ENCODE measurements at places on chromosomes 7 and 10.
A peak's percentile ranks its signal among the peaks of the same experiment; 100 is the strongest.

DNA sequence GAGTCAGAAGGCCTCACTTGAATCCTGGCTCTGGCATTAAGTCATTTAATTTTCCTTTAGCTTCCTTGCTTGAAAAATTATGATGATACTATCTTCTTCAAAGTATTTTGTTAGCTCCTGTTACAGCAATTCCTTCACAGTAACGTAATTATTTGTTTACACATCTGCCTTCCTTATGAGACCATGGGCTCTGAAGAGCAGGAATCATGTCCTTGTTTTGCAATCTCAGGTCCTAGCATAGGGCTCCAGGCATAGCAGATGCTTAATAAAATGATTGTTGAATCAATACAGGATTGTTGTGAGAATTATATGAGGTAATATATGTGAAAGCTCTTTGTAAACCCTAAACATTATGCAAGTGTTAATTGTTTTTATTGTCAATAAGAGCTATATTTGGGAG is 25.5 kb downstream of the KLHDC10 start:
- DNase-seq, result no peak

DNA sequence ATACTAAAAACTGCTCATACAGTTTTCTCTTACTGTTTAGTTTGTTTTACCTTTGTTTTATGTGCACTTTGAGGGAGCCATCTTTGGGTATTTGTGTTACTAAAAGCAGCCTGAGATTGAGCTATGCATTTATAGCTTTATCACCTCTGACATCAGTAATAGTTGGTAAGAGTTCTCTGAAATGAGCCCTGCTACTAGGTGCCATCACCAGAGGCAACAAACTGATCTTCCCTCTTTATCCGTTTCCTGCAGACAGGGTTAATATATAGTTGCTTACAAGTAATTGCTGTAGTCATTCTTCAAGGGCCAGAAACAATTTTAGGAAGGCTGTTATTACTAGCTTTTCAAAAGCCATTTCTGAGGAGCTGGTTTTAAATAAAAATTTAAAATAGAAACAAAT is 49.1 kb downstream of the KIF20B start:
- no peak for DNase-seq

GRCh38 chr10:62590306-62590705 is 214.2 kb upstream of the ADO start:
- no peak for DNase-seq

GRCh38 chr7:40468891-40469864 is 334.4 kb downstream of the SUGCT start:
- peak; percentile 55 for DNase-seq

DNA sequence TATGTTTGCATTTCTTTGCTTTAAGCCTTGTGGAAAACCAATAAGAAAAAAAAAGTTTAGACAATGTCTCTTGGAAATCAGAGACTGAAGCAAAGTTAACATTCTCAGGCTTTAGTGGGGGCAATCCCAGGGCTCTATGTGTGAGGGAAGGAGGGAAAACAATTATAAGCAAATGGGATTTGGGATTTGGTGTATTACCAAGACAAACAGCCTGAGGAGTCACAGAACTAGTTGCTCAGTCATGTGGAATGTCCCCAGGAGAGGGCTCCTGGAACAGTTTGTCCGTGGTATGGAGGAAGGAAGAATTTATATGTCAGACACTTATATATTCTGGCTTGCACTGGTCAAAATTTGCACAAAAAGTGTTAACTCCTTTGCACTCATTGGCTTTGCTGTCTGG is 562.9 kb upstream of the TPK1 start:
- DNase-seq, result peak; percentile 52

DNA sequence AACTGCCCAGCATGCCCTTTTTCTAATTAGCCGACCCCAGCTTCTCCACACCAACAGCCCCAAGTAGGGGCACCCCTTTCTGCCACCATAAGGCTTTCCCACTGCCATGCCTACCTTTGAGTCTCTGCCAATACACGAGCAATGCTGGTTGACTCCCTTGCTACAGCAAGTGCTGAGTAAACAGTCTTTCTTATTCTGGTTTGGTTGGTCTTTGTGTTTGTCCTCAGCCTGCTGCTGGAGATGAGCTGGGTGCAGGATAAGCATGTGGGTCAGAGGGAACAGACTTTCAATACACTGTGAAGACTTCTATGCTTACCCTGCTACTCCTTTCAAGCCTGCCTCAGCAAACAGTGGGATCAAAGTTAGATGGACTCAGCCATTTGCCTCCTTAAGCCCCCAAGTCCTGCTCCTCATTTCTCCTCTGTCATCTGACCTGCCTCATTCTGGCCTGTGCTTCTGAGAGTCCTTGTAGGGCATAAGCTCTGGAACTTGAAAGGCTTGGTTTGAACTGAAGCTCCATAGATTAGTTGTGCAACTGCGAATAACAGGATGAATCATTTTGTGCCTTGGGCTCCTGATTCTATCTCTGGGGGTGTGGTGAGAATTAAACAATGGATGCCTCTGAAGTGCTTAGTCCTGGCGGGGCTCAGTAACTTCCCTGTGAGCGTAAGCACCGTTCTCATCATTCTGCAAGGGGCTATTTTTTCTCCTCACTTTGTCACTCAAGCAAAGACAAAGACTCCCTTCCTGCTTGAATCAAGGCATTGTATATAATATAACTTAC is 533.8 kb upstream of the DPP6 start:
- no peak for DNase-seq

DNA sequence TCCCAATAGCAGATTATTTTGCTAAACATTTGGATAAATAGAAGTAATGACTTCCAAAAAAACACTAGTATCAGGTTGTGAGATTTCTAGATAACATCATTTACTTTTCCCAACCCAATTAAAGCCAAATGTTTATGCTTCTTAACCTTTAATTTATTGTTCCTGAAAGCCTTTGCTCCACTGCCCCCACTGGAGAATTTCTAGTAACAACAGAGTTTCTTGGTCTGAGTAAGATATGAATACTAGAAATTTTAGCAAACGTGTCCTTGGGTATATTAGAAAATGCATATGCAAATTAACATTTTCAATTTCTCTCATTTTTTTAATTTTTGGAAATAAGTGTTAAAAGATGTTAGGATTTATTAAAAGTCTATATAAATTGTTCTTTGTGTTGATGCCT is 958.0 kb upstream of the PHF14 start:
- DNase-seq, result no peak

Data from right hindlimb (tissue), 1 donor.